AG04450 (cell line): ENCODE measurements at places on chromosomes 5 and 9. TPM values are rescaled to one million over a fixed set of nuclear protein-coding genes. Genes with fewer than 3 reads are reported as not detected.

DNA sequence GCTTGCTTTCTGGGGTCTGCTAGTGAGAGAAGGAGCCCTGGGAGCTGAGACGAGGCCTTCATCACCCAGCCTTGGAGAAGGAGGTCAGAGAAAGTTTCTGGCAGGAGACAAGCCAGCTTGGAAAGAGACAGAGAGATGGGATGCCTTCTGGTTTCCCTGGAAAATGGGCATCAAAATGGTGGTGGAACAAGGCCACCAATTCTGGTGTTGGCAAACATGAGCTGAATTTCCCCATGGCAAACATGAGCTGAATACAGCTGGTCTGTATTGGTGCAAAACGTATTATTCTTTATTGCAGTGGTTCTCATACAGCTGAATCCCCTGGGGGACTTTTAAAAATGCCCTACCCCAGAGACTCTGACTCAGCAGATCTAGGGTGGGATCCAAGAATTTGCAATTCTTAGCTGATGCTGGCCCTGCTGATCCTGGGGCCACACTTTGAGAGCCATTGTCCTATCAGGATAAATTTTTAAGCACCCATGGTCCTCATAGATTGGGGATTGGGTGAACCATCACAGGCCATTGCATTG is 39.1 kb upstream of the S1PR3 start:
- DNase-seq = no peak

Gene CCDC152
- 1.3 and 2.1 TPM in 2 replicates for polyA plus RNA-seq

- no peak for DNase-seq
These were observed 23.7 kb upstream of the GOLGA1 start for GRCh38 chr9:124964604-124965003.

DNA sequence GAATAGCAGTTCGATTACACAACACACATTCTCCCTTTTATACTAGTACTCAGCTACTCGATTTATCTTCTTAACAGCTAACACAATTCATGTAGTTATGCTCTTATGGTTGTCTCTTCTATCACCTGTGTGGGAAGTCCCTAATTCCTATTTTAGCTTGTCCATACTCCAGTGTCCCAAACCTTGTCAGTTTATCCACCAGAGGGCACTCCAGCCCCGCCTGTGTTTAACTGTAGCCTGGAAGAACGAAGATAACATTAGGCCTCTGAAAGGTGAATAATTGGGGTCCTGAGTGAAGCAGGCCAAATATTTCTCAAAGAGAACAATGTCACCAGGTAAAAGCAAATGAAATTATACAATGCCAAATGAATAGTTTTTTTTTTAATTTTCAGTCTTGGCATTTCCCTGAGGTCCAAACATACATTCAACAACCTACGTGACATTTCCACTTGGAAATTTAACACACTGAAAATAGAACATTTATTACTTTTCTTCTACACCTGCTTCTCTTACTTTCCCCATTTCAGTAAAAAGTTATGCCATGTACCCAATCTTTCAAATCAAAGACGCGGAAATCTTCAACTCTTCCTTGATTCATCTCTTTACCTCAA is 560.7 kb downstream of the HTR1A start:
- no peak for DNase-seq

DNA sequence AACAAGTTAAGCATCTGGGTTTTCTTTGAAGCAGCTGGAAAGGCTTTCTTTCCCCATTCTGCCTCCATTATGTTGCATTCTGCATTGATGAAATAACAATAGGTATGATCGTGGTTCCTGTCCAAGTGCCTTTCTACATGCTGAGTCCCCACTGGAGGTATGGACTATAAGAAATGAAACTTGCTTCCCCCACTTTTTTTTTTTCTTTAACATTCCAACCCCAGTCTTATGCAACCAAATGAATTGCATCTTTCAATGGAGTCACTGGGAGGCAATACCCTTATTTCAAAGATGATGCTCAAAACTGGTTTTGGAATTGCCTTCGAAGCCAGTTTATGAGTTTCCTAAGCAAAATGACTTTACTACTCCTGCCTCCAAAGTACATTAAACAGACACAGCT is 58.9 kb downstream of the ARSB start:
- DNase-seq = no peak

- no peak for DNase-seq
These were observed 70.4 kb upstream of the ANKRD55 start for GRCh38 chr5:56303511-56303910.

DNA sequence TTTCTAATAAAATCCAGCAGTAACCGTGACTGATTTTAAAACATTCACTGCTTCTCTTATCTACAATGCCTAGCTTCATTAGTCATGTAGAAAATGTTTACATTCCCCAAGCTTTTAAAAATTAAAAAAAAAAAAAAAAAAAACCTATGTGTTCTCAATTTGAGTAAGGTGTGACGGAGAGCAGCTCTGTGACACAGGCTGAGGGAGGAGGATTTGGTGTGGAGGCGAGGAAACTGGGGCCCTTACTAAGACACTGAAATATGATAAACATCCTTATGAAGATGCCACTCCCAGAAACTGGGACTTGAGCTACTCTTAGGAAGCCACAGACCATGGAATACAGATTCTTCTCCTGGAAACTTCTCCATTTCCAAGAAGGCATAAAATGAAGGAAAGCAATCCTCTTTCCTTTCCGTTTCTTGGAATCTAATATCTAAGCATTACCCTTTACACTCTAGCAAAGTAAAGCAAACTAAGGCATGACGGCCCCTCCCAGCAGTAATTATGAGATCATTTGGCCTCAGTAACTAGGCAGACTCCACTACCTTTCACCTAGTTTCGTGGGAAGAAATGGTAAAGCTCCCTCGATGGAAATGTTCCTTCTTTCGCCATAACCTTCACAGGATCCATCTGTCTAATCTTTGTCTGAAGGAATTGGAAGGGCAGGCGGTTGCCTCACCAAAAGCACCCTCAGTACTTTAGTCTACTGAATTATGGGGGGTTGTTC is 23.5 kb downstream of the GRAMD2B start:
- DNase-seq = no peak

Gene FOXD4L5
- not detected in 2 replicates for polyA plus RNA-seq
